ENCODE measurements at places on chromosomes 3 and 15.

DNA sequence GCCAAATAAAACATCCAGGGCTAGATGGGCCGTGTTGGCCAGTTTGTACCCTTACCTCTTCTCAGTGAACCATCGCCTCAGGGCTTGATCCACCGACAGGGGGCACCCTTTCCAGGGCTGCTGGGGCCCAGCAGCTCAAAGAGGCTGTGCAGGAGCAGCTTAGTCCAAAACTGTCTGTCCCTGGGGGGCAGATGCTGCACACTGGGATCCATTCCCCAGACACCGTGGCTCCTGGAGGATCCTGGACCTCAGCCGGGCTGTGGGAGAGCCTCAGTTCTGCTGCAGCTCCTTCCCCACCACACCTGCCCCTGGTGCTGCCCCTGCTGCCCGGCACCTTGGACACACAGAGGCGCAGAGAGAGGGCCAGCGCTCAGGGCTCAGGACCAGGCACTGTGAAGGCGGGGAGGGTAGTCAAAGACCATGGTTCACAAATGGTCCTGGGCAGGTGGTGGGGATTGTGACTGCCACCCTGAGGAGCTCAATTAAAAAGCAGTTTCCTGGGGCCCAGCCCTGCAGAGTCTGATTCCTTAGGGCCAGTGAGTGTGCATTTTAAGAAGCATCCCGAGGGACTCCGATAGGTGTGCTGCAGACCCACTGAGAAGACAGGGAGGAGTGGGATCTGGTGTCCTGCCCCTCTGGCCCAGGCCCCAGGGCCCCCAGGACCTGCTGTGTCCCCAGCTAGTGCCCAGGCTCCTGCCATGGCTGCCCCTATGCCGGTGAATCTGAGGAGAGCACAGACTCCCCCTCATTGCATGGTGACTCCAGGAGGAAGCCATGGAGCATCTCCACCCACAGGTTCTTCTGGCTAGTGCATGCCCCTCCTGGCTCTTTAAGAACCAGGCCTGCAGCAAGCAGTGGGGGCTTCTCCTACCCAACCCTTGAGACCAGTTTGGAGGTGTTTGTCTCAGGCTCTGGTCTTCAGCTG lies 86.5 kb upstream of the PRR20G start:
- no peak for DNase-seq

DNA sequence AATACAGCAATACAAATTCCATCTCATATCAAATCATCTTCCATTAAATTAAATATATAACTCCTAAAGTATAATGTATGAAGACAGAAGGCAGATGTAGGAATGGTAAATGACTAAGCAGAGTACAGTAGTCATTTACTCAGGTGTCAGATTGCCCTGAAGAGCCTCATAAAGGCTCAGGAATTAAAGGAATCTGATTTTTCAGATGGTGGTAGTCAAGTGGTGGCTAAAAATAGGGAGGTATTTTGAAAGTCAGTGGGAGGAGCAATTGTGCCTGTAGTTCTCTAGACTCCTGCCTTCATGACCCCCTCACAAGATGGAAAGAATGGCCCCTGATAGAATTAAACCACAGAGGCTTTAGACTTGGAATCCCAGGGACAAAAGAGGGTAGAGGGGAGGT lies 142.7 kb upstream of the SYNPR start:
- DNase-seq: no peak

- DNase-seq: no peak
Measured at GRCh38 chr3:42381551-42382082, 28.8 kb downstream of the LYZL4 start.

- no peak for DNase-seq
Measured at GRCh38 chr15:40163657-40164416, 3.0 kb downstream of the BUB1B start.

DNA sequence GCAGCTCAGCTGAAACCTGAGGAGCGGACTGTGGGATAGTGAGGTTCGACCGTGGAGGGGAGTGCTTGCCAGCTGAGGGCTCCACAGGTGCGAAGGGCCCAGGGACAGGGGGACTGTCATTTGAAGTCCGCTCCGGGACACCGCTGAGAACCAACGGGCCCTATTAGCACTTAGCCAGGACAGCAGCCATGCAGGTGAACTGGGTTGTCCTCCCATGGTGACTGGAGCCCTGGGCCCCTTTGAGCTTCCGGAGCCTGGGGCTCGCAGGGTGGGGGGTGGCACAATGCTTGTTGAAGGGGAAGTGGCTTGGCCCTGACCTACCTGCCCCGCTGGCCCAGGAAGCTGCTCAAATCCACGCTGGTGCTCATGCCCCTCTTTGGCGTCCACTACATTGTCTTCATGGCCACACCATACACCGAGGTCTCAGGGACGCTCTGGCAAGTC lies 24.7 kb downstream of the PTH1R start:
- DNase-seq: no peak

DNA sequence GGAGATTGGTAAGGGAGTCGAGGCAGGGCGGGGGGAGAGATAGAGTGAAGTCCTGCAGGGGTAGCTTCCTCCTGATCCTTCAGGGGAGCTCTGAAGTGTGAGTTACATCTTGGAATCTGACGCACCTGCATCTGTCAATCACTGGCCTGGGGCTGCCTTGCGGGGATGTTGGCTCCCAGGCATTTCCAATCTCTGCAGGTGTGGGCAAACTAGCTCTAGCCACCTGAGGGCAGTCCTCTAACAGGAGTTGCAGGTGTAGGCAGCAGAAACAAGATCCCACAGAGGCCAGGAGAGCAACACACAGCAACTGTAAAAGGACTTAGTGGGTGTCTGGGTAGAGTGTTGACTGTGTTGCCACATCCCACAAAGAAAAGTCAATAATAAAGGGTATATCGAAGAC lies 63.6 kb downstream of the ZNF621 start:
- DNase-seq: no peak

- DNase-seq: no peak
Measured at GRCh38 chr15:45499426-45499825, 23.1 kb downstream of the SLC30A4 start.

DNA sequence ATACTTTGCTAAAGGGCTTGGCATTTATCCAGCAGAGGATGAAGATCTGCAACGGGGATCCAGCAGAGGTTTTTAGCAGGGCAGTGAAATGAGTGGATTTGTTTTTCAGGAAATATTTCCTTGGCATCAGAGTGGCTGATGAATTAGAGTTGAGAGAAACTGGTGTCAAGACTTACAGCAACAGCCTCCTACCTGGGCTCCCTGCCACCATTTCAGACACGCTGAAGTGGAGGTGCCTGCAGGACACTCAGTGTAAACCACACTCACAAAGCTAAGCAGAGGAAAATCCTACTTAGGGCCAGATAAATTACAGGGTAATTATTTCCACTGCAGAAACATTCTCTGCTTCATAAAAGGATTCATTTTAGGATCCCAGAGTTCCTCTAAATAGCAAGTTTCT lies 519.7 kb downstream of the FGF12 start:
- DNase-seq: no peak

GRCh38 chr3:13673207-13673606 lies 124.3 kb downstream of the FBLN2 start:
- no peak for DNase-seq

DNA sequence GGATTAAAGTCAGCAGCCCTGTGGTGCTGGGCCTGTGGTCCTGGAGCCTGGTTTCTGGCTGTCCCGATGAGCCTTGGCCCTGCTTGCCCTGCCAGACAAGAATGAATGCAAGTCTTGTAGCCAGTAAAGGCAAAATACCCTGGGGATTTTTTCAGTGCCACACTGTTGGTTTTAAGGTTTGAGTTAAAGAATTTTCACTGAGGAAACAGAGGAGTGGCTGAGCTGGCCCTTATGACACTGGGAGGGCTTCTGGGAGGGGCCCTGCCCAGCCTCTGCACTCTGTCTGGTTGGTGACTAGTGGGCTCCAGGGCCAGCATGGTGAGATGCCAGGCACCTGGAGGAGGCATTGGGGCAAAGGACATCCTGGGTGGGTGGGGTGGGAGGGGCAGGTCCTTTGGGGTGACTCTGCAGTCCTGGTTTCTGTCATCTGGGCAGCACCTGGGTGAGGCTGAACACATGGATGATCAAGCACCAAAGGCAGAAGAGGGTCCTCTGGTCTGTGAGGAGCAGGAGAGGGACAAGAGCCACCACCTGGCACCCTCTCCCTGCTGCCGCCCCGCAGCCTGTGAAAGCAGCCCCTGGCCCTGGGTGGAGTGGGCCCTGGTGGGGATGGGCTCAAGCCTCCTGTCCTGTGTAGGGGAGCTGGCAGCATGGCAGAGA lies 12.5 kb upstream of the PLA2G4E start:
- DNase-seq: no peak

GRCh38 chr3:105629718-105630117 lies 239.1 kb downstream of the CBLB start:
- DNase-seq: no peak

DNA sequence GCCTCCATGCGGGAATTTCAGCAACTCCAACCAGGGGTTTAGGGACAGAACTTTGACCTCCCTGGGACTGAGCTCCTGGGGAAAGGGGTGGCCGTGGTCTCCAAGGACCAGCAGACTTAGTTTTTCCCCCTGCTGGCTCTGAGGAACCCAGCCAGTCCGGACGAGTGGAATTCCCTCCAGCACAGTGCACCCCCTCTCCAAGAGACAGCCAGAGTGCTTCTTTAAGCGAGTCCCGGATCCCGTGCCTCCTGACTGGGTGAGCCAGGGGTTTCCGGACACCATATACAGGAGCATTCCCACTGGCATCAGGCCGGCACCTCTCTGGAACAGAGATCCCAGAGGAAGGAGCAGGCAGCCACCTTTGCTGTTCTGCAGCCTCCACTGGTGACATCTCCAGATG lies 459.5 kb downstream of the OCA2 start:
- no peak for DNase-seq
